Fibroblast of skin of left quadriceps (primary cell): ENCODE measurements at places on chromosomes 5 and 9.

DNA sequence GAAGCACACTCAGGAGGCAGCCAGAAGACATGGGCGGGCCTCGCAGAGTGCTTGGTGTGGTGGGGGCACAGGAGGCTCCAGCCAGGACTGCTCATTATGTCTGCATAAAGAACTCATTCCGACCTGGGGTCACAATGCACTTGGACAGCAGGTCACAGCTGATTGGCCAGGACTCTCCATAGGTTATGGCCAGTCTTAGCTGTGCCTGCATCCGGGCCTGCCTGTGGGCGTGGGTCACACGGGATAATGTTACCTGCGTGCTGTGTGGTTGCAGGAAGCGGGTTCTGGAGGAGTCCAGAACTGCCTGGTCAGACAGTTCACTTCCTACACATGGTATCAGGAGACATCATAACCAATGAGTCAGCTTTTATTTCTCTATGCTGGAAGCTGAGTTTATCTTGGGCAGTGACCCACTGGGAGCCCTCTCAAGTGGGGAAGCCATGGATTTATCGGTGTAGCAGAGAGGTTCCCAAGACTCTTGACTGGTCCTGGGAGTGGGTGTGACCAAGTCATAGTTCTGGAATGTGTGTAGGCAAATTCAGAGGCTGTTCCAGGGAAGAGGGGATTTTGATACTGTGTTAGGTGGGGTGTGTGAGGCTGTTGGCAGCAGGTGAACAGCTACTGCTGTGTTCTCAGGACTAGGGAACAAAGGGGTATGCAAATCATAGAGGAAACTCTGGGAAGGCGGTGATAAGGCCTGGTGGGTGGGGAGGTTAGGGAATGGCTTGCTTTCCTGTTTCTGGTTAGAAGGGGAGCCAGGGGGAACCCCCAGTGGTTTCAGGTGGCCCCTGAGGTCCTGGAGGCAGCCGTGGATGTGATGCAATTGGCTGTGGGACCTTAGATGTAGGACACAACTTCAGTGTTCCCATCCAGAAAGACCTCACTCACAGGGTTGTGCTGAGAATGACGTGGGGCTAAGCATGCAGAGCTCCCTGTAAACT lies 51.3 kb downstream of the ARHGEF37 start:
- DNase-seq = no peak

DNA sequence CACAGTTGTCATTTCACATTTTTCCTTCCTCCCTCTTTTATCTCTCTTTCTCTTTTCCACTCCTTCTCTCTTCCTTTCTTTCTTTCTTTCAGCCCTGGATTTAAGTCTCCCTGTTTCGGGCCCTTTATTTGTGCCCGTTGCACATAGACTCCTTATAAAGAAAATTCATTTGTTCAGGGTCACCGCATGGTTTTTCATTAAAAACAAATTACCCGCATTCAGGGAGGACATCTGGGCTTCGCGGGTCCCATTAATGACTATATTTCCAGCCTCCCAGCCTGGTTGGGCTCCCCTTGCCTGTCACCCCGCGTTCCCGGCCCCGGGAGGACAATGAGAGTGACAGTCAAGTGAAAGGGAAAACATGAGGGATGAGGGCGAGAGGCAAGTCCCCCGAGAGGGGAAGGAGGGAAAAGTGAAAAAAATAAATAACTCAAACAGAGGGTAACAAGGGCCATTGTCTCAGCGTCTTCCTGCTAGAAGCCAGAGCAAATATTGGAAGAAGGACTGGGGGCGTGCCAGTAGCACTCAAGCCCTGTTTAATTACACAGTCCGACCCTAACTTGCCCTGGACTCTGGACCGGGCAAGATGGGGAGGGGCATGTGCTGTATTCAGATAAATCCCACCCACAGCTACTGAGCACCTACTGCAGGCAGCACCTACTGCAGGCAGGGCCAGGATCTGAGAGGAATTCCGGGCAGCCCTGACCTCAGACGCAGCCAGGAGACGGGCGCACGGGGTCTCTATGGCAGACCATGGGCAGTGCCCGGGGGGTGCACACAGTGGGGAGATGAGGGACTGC lies 166.2 kb downstream of the PAX5 start:
- DNase-seq = no peak

DNA sequence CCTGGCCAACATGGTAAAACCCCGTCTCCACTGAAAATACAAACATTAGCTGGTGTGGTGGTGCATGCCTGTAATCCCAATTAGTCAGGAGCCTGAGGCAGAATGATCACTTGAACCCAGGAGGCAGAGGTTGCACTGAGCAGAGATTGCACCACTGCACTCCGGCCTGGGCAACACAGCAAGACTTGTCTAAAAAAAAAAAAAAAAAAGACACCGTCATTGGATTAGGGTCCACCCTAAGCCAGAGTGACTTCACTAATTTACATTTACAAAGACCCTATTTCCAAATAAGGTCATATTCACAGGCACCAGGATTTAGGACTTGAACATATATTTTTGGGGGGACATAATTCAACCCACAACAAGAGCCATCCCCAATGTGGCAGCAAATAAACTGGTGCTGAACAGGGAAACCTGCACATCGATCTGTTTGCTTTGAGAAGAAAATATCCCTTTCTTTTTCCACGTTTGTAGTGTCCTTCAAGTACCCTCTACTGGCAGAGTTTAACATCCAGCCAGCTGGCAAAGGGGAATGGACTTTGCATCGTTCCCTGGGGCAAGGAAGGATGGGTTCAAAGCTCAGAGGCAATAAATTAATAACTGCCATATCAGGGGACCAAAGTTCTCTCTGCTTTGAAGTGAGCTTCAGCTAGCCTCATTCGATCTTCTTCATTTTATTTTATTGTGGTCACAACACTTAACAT lies 3.7 kb upstream of the DNAJC25 start:
- no peak for DNase-seq

DNA sequence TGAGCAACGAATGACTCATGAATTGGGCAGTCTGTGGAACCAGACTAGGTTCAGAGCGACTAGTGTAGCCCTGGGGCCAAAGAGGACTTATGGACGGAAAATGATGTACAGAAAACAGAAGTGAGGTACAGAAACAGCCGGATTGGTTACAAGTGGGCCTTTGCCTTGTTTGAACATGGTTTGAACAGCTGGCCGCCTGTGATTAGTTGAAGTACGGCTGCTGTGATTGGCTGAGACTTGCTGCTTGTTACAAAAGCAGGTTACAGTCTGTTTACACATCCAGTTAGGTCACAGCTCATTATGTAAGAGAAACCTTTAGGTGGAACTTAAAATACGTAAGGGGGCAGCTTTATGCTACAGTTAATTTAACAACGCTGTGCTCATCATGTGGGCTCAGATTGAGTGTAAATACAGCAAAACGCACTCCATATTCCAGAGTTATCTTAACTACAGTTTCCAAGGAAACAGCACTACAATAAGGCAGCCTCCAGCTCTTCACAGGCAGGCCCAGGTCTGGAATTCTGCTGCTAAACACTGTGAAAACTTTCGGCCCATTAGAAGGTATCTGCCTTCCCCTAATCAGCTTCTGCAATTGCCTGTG lies 6.5 kb downstream of the AMACR start:
- no peak for DNase-seq

DNA sequence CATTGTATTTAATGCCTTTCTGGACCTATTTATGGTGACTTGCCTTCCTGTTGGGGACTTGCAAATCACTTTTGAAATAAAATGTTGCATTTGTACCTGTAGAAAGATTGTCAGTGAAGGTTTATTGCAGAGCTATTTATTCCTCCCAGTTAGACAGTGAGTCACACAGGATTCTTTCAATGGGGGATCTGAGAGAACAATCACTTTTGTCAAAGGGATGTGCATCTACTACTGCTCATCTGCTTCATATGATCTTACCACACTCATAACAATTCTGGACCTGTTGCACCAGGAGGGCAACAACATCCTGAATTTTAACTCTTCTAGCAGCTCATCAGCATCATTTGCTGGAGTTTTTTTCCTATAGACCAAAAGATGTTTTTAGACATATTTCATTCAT lies 66.8 kb downstream of the FBXL7 start:
- no peak for DNase-seq

DNA sequence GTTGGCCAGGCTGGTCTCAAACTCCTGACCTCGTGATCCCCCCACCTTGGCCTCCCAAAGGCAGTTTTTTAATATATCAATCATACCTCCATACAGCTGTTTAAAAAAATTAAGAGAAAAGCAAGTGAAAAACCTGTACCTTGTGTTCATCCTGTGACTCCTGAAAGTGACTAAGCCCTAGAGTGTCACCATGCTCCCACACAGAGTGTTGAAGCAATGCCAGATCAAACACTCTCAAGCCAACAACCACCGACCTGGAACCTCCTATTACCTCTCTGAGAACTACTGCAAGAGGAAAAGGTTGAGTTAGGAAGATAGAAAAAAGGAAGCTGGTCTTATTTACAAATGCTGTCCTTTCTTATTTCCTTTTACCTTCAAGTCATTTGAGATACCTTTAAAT lies 123.5 kb downstream of the RASEF start:
- no peak for DNase-seq

- peak; percentile 37 for DNase-seq
Observed at GRCh38 chr9:75889977-75890471, 449 bp upstream of the PCSK5 start.

- no peak for DNase-seq
Observed at GRCh38 chr5:3101561-3101960, 350.1 kb upstream of the IRX2 start.

DNA sequence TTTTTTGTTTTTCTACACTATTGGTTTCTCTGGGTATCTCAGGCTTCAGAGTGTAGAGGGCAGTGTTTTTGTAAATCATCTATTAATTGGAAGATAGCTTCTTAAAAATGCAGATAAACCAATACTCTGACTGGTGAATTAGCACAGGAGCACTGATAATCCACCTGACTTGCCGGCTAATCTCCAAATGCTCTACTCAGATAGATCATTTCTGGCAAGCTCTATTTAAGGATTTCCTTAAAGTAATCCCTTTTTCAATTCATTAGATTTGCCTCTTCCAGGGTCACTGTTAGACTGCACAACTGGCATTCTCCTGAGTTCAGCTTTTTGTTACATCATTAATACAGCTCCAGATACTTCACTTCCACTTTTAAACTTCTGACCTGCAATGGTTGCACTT lies 1390.3 kb upstream of the NUDT12 start:
- DNase-seq = no peak
